ENCODE measurements at places on chromosomes 6 and 20.

- DNase-seq: peak; percentile 83
Observed at GRCh38 chr6:32940656-32941213, at the start of gene HLA-DMB. TSS of gene HLA-DMB (minus strand) at chr6:32941028. CDS start at chr6:32940807, 221 bp downstream.

GRCh38 chr6:34897130-34897529 lies 8.1 kb downstream of the ANKS1A start:
- no peak for DNase-seq

DNA sequence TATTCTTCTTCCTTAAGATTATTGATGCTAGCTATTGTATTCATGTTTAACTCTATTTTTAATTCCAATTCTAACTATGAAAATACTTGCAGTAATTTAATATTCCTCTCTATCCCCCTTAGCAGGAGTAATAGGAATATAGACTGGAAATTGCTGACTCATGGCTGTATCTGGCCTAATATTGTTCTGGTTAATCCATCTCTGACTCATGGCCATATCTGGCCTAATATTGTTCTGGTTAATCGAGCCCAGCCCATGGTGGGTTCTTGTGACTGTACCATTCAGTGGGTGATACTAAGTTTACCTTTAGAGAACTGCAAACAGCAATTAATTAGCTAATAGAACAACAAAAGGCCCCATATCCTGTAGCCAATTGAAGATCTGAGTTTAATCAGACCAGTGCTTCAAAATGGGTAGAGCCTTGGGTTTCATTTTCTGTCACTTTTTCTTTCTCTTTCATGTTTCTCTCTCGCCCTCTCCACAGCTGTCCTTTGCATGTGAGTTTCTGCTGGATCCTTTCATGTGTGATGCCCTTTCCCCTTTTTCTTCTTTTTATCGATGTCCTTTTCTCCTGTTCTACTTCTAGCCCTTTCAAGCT lies 50.6 kb downstream of the SLC22A3 start:
- peak; percentile 2 for DNase-seq

DNA sequence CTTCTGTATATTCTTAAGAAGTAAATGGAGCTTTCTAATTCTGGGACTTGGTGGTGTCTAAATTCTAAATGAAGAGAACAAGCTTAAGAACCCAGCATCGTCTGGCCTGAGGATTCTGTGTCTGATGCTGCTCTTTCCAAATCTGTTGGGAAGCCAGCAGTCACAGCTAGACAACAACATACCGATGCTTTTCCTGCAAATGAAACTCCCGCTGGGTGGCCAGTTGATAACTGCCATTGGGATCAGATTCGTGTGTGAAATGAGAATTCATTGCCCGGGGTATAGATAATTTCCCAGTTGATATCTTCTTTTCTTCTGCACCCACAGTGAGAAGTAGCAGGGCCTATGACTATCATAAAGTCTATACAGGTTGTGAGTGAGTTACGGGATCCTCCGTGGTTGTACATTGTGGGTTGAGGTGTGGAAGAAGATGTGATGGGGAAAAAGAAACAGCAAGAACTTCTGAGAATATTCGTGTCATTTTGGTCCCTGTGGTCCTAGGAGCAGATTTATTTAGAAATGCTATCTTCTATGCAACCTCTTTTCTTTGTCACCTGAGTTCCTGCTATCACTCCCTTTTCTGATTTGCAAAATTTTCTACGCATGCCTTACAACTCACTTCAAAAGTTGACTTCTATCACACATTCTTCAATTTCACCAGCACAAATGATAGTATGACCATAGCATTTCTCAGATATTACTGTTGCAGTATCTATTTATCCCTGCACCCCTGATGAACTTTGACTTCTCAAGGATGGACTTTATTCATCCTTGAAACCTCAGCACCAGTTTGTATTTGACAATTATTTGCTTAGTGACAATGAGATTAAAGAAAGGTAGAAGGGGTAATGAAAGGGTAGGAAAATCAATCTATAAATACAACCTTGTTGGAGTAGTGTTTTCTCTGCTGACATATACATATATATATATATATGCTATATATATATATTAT lies 10.4 kb downstream of the NOX3 start:
- DNase-seq: no peak

- DNase-seq: no peak
Observed at GRCh38 chr20:44137266-44137801, 49.7 kb downstream of the JPH2 start.

DNA sequence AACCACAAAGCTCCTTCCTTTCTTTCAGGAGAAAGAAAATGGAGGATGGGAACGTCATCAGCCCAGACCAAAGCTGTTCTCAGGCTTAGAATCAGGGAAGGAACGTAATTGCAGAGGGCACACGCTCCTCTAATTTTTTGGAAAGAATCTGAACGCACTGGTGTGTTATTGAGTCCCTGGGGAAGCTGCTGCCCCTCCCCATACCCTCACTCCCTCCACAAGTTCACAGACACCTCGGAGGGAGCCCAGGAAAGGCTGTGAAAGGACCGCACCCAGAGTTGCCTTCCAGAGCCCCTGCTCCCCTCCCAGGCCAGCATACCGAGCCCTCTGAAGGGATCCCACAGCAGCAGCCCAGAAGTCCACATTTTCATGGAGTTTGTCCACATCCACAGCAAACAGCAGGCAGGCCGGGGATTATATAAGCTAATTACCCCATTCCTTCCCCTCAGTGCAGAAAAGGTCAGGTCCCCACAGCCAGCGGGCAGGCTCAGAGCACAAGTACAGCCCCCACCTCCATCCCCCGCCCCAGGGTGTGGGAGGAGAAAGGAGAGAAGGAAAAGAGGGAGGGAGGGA lies 53.7 kb downstream of the ANKRD60 start:
- DNase-seq: no peak

DNA sequence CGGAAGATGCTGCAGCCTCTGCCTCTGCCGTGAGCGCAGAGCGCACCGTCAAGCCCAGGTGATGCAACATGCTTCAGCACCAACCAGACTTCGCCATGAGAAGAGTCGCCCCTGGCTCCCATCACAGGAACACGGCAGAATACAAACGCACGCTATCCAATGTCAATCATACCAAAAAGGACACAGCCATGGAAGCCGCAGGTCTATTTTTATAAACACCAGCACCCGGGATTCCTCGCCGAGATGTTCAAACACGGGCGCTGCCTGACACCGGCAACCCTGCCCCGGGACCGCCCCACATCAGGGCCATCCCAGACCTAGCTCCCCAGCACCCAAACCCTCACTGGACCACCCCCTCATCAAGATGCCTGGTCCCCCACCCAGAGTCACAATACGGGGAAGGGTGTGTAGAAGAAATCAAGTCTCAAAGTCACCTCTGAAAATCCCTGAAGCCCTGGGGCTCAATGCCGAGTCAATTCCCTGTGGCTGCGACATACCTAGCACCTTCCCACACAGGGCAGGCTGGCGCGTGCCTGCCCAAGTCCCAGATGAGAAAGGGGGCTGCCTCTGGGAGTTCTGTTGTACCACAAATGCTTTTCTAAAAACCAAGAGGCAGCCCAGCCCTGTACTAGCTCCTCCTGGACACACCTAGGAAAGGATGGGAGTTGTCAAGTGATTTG lies 17.9 kb downstream of the TAF4 start:
- no peak for DNase-seq

DNA sequence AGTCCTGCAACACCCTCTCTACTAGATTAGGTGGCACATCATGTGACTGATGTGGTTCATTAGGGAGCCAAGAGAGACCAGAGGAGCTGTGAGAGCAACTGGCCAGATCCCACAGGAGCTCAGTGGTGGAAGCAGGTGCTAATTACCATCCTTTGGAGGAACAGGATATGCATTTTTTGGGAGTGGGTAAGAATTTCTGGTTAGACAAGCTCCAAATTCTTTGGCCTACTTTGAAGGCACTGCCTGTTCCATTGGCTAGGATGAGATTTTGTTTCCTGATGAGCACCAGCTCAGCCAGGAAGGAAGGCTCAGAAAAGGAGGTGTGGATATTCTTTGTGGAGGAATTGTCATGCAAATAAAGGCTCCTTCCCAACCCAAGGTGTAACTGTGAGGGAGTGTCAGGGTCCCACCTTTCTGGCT lies 130.3 kb upstream of the BMP2 start:
- DNase-seq: no peak
